Activated naive CD4-positive, alpha-beta T cell treated with anti-CD3 and anti-CD28 coated beads for 36 hours (primary cell): ENCODE measurements at places on chromosomes 6 and 20.

- DNase-seq = no peak
These were observed 665.7 kb upstream of the GJE1 start for GRCh38 chr6:141467041-141467440.

DNA sequence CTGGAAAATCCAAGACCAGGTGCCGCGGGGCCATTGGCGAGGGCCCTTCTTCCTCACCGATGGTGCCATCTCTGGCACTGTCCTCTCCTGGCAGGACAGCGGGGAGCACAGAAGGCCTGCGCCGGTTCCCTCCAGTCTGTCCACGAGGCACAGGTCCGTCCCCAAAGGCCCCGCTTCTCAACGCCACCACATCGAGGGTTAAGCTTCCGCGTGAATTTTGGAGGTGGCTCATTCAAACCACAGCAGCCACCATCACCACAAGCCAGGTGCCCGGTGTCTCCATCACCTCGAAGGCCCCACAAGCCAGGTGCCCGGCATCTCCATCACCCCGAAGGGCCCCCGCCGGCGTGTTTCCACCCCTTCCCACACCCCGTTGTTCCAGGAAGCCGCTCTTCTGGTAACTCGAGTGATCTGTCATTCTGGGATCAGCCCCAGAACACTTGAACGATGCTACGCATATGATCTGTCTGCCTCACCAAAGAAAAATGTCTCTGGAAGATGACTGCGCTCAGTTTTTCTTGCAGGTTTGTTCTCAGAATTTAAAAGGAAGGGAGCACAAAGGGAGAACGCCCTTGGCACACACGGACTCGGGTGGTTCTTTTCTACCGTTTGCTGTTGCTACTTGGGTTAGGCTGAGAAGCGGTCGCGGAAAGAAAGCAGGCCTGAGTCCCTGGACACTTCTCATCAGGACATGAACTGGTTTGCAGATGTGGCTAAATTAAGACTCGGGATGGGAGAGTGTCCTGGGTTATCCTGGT lies 9.9 kb upstream of the KIF25 start:
- no peak for DNase-seq

DNA sequence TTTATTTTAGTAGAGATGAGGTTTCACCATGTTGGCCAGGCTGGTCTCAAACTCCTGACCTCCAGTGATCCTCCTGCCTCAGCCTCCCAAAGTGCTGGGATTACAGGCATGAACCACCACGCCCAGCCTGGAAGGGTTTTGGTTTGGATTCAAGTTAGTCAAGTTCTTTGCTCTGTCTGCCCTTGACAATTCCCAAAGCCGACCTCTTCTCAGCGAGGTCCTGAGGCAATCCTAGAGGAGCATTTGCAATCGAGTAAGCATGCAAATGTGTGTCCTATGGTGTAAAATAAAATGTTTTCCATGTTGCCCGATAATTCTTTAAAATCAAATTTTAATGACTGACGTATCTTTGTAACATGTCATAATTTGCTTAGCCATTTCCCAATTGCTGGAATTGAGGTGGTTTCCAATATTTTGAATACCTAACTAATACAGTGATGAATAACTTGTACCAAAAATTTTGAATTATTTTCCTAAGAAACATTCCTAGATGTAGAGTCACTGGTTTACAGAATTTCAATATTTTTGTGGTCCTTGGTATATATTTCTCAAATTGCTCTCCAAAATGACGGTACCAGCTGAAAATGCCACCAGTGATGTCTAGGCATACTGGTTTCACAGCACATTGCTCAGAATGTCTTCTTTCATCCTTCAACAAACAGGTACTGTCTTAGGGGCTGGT lies 38.7 kb downstream of the GTF2H5 start:
- DNase-seq = no peak

- no peak for DNase-seq
These were observed 15.5 kb downstream of the COL9A3 start for GRCh38 chr20:62832212-62832922.

DNA sequence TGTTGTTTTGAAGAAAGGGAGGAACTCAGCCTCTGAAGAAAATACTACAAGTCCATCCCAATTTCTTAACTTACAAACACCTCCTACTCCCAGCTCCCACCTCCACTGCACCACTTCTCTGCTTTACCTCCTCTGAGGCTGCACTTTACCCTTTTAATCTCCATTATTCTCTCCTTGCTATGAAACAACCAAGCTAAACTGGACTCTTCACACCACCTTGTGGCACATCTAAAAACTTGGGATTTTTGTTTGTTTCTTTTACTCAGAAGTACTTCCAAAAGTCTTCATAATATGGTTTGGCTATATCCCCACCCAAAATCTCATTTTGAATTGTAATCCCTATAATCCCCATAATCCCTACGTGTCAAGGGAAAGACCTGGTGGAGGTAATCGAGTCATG lies 142.2 kb downstream of the MOXD1 start:
- DNase-seq = no peak

- DNase-seq = no peak
These were observed 87.3 kb downstream of the SCML4 start for GRCh38 chr6:107736713-107737396.

DNA sequence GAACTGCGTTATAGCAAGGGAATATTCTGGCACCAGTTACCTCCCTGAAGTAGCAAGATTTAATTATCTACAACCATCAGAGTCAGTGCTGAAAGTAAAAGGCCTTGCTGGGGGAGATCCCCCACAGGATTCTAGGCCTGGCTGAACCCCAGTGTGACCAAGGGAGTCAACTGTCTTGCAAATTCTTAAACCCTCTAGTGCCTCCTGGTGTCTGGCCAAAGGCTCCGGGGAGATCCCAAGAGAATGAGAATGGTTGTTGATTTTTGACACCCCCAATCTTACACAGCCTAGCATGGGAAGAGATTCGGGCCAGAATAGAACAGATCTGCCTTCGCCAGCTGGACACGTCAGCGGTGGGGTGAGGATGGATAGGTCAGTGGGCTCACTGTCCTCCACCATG lies 179.4 kb downstream of the ERMARD start:
- DNase-seq = no peak

DNA sequence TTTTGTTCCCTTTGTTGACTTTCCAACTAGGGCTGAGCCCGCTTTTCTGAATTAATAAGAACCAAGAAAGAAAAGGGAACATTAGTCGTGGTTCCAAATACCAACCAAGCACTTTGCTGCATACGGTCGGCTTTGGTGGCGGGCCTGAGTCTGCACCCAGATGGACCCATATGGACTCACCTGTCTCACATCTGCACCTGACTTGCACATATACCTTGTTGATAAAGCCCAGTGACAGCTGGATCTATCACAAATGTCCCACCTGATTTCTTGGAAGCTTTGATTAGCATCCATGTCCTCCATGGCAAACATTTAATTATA lies 39.0 kb downstream of the TPD52L1 start:
- no peak for DNase-seq

DNA sequence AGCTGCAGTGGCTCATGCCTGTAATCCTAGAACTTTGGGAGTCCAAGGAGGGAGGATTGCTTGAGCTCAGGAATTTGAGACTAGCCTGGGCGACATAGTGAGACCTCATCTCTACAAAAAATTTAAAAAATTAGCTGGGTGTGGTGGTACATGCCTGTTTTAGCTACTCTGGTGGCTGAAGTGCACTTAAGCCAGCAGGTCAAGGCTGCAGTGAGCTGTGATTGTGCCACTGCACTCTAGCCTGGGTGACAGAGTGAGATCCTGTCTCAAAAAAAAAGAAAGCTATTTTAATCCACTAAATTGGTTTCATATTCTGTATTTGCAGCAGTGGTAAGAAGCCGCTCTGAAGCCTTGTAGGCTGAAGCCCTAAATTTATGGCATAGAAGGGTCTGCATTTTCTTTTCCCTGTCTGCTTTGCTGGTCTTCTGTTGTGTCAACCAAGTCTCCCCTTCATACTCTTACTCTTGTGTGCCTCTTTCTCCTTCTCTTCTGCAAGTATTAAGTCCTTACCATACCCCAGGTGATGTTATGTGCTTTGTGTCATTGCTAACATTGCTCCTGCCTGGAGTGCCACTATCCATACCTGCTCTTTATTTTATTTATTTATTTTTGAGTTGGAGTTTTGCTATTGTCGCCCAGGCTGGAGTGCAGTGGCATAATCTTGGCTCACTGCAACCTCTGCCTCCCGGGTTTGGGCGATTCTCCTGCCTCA lies 70.9 kb downstream of the MYO6 start:
- no peak for DNase-seq

DNA sequence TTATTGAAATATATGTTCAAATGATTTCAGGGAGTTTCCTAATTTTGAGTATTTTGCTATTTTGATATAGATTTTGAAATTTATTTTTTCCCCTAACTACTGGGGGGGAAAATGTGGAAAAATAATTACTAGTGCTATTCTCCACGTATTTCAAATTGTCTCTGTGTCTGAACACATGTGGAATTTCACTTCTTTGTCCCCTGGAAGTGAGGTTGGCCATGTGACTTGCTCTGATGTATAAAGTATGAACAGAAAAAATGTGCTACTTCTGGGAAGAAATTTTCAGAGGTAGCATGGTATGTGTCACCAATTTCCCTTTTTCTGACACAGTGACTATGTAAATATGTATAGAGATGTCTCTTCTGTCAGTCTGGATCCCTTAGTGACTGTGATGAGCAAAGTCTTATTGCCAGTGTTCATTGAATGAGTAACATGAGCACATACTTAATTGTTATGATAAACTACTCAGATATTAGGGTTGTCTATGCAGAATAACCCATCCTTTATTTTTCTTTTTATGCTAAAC lies 215.4 kb upstream of the CCN2 start:
- no peak for DNase-seq

DNA sequence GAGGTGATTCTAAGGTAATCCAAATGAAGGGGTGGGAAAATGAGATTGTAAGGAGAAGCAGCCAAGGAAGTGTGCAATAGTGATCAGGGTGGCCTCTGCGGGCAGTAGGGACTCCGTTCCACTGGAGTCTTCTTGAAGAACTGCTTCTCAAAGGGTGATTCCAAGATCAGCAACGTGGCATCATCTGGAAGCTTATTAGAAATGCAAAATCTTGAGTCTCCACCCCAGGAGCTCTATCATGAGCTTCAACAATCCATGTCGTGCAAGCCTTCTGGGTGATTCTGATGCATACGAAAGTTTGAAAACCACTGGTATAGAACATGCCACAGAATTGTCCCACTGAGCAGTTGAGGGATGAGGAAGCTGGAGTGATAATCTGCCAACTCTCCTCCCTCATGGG lies 31.4 kb downstream of the SCP2D1 start:
- no peak for DNase-seq

GRCh38 chr6:40714576-40715564 lies 127.7 kb upstream of the LRFN2 start:
- no peak for DNase-seq

DNA sequence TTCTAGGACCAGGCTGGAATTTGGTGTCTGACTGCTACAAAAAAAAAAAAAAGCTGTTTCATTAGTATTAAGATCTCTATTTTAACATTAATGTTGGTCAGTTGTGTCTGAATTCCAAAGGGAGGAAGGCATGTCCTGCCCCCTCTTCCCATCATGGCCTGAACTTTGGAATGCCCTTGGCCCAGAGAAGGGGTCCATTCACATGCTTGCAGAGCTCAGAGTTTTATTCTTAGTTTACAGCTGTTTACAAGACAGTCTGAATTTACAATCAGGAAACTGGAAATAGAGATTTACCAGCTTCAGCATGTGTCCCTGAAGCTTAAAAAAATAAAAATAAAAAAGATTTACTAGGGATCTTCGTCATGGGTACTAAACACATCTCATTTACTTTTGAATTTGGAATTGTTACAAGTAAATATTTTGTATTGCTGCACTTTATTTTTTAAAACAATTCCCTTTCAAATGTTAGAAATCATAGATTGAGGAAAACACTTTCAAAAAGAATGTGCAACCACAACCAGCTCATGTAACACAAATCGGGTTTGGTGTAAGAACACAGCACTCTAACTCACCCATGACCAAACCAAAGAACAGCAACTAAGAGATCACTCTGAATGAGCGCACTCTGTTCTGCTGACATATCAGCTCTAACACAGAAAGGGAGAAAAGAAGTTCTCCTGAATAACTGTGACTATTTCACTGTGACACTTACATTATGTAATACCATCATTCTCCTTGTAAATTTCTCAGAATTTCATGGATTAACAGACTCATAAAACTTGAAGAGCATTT lies 6.6 kb upstream of the SERPINB6 start:
- no peak for DNase-seq

- no peak for DNase-seq
These were observed 197.2 kb downstream of the TFAP2C start for GRCh38 chr20:56826306-56826704.

DNA sequence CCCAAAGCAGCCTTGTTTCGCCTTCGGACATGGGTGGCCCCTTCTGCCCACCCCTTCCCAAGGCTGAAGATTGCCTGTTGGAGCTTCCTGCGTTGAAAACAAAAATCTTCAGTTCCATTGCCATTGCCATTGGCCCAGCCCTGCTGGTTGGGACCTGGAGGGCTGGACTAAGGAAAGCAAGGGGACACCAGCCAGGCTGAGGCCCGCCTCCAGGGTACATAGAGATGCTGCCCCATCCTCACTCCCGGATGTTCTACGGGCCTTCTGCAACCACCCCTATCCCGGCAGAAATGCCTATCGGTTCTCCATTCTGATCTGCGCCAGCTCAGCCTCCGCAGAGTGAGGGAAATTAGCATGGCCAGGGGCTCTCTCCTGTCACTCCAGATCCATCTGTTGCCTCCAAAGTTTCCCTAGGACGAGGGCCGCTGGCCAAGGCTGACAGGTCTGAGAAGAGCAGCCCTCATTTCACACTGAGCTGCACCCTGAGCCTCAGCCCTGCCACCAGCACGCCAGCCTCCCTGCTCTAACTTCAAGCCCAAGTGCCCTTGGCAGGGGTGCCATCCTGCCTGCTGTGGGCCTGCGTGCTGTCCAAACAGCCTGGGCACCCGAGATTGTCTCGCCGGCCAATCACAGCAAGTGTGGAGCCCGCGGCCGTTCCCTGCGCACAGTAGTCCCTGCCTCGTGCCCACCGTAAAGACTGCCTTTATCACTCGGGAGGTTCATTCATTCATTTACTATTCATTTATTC lies 13.4 kb upstream of the STX16 start:
- DNase-seq = no peak
